ENCODE measurements at places on chromosomes 5 and 9.

DNA sequence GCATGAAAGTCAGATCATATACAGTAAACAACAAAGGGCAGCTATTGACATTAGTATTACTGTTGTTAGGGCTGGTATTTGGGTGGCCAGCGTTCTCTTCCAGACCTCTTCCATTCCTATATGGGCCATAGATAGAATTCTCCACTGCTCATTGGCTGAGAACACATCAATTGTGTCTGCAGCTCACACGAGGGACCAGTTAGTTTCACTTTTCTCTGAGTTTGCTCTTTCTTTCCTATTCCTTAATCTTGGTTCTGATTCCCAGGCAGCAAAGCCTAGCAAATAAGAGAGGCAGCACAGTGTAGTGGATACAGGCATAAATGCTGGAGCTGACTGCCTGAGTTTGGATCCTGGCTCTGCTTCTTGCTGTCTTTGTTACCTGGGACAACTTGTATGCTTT, 476.4 kb downstream of the SPOCK1 start:
- DNase-seq, result no peak

DNA sequence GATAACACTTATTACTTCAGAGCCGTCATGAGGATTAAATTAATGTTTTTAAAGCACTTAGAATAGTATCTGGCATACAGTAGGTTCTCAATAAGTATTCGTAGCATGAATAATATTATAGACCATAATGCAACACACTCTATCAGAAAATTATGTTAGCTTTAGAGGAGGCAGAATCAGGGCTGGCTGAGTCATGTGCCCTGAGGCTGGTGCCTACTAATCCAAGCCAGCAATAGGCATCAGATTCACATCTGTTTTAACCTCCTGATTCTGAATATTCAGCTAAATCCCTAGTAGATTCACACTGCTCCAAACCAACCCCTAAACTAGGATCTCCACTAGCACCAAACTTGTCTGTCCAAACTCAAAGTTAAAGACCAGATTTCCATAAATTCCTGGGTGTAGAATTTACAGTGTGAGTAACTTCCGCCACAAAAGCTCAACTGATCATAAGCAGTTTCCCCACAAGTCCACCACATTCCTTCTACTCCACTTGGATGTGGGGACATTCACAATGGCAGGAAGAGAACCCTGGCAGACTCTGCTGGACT, 170.0 kb upstream of the DAPK1 start:
- DNase-seq, result no peak

DNA sequence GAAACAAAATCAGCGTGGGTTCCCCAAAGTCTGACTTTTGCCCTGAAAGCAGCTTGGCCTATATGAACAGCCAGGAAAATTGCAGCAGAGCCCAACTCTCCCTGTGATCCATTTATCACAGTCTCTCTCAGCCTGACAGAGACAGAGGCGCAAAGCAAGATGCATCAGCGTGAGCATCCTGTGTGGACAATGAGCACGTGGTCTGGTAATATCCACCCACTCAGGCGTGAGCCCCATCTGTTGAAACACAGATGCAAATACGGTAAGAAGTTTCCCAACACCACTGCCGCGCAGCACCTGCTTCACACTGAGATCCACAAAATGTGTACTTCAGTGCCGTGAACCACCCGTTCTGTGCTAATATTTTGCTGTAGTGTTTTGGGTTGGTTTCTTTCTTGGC, 114.6 kb downstream of the MRPL36 start:
- DNase-seq, result no peak

DNA sequence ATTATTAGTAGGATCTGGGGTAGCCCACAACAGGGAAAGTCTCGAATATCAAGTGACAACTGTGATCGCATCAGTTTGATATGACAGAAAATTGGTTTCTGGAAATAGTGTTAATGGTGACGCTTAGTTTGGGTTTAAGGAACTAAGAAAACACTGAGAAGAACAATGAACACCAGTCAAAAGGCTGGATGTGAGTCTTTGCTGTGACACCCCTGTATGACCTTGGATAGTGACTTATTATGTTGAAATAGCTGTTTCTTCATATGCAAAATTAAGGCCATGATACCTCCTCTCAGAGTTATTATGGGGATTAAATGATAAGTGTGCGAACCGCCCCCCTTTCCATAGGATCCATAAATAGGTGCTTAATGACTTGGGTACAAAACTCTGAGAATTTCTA, 926 bp downstream of the DNAJC25 start:
- DNase-seq, result no peak

- DNase-seq, result no peak
Measured at GRCh38 chr5:6744841-6745705, 31.8 kb downstream of the TENT4A start.

DNA sequence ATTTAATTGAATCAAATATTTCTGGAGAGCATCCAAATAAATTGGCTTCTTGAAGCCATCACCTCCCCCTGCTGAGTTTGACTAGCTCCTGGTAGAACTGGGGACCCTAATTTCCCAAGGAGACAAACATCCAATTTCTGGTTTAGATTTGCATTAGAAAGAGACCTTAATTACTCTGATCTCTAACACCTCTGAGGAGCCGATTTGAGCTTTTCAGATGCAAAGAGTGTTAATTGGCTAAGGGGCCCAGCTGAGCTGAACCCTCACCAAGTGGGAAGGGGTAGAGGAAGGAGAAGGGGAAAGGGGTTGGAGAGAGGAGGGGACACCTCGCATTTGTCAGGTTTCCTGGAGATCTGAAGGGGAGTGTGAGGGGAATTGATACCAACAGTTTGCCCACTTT, 145.4 kb upstream of the SHB start:
- DNase-seq, result no peak

DNA sequence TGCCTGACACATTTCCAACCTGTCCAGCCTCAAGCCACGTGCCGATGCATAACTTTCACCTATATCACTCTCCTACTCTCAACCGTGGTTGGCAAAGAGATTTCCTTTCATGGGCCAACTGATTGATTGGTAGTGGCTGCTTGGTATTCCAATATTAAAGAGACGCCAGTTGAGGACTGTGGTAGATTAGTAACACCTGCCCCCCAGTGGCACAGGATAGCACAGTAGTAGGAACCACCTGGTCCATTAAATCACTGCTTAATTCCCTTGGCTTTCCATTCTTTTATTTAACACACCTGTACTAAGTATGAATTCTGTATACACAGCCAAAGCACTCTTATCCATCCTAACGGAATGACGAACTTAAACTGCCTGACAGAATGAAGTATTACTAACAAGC, 19.1 kb upstream of the FOXB2 start:
- no peak for DNase-seq

DNA sequence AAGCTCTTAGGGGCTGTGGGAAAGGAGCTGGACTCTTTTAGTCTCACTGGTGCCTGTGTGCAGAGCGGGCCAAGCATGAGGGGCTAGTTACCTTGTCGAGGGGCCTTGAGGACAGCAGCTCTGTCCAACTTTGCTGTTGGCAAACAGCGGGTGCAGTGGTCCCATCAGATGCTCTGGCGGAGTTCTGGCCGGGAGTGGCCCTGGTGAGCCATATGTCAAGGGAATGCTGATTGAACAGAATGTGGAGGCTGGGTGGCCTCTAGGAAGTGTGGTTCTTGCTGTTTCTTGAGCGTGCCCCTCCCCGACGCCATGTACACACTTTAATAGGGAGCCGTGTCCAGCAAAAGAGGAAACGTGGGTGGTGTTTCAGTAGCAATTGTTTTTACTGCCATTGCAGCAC, 3.6 kb upstream of the ADAMTS2 start:
- no peak for DNase-seq

- DNase-seq, result no peak
Measured at GRCh38 chr5:132656774-132657355, 1.1 kb upstream of the IL13 start.

DNA sequence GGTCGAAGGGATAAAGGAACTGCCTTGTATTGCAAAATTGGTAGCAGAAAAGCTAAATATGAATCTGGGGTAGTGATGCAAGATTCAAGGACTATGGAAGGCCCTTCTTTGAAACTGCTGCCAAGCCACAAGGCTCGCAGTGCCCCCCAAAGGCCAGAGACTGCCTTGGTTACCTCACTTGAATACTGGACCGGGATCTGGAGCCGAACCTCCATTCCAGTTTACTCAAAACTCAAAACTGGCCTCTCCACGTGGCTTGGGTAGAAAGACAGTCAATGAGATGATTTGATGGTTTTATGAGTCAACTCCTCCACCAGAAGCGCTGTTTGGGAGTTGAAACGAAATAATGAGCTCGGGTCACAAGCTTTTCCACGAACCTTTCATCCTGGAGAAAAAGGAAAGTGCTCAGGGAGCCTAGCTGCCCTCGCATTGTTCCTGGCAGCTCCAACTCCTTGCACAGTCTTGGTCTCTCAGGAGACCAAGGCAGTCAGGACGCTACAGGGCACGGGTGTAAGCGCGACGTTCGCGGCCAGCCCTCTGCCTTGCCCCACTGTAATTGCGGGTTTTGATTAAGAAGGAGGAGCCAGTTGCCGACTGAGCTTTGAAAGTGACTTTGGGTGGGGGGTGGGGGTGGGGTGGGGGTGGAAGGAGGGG, 2.8 kb downstream of the ST8SIA4 start:
- no peak for DNase-seq

DNA sequence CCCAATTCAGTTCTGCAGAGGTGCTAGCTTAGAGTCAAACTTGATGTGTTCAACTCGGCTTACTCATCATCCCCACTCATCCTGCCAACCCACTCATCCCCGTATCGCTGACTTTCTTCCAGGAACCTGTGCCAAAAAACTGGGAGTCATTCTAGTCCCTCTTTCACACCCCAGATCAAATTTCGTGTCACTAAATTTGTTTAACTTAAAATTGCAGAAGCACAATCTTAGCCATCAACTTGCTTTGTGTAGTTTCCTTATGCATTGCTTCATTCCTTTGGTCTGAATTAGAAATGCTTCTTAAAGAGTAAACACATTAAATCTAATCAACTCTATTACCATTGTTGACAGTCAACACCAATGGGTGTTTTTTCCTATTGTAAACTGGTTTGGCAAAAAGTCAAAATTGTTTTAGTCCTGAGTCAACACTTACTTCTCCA, 162.4 kb downstream of the TTC39B start:
- DNase-seq, result no peak

GRCh38 chr5:19745247-19745646, 242.8 kb downstream of the CDH18 start:
- no peak for DNase-seq

DNA sequence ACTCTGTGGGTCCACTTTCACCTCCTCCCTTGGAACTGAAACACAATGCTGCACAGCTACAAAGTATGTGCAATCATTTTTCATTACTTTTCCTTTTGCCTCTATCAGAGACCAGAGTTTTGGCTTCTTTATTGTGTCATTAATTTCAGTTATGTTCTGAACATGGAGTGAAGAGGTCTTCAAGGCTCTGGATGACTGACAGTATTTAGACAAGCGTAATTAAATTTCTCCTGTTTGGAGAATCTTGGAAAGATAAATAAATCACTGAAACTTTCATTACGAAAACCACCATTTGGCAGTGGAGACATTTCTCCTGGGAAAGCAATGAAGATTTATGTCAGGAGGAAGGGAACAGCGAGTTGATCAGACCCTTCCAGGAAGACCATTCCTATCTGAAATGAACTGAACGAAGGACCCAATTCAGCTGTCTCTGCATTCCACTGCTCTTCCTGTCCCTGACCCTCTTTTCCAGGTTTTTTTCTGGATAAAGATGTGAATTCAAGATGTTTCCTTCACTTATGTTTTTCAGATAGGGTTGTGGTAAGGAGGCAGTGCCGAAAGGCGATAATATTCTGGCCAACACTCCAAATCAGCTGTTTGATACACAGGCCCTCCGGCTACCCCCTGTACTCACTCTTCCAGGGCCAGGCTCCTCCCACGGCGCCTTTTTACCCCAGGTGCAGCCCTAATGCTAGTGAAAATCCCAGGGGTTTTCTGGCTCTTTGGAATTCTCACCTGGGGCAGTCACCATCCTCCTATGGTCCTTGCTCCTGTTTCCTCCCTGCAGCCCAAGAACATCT, 77.2 kb upstream of the OSMR start:
- DNase-seq, result no peak

GRCh38 chr9:38046661-38047300, 22.2 kb downstream of the SHB start:
- DNase-seq, result no peak

DNA sequence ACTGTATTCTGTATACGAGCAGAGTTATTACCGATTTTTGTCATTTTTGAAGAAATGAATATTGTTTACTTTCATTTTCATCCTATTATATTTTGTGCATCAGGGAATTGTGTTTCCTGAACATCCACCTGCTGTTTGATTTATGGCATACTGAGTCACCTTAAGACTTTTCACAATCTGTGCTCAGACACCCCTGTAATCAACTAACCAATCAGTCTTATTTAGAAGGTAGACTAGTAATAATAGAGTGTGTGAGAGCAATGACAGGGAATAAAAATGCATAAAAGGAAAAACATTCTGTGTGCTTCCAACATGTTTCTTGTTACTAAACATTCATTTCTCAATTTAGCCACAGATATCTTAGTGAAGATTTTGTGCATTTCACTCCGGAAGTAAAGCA, 1413.6 kb upstream of the ACO1 start:
- no peak for DNase-seq

- no peak for DNase-seq
Measured at GRCh38 chr9:29826421-29826820, 2253.1 kb upstream of the C9orf72 start.

DNA sequence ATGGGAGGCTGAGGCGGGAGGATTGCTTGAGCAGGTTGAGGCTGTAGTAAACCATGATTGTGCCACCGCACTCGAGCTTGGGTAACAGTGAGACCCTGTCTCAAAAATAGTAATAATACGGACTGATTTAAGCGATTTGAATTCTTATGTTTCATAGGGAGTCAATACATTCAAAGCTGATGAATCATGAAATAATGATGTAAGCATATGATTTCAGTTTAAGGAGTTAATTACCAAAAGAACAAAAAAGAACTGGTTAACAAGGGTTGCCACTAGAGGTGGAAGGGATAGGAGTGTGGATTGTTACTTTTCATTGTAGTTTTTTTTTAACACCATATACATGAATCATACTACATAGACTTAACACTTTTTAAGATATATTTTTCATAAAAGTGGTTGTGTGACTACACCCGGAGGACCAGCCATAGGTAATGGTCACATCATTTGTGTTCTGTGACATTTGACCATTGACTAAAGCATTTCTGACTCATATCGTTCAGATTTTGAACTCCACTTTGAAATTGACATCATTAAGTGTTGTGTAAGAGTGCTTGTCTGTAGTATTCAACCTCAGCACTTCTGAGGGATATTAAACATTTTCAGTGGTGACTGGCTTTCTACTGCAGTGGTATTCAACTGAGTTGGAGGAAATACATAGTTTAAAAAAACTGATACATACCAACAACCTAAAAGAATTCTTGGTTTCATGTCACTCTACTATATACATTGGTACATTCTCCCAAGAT, 7.0 kb downstream of the TRMT10B start:
- no peak for DNase-seq

- DNase-seq, result no peak
Measured at GRCh38 chr9:89743216-89743572, 138.4 kb downstream of the GADD45G start.

GRCh38 chr5:53031695-53032096, 42.5 kb downstream of the ITGA2 start:
- no peak for DNase-seq

GRCh38 chr9:106637486-106637885, 225.5 kb upstream of the ZNF462 start:
- no peak for DNase-seq

All from activated T-cell treated with anti-CD3 and anti-CD28 coated beads, Interleukin-2, amount 50 U/mL, for 1 hour (primary cell).